ENCODE measurements at places on chromosomes 7 and 10.

GRCh38 chr7:12158334-12159060, 52.6 kb upstream of the TMEM106B start:
- DNase-seq, result no peak

DNA sequence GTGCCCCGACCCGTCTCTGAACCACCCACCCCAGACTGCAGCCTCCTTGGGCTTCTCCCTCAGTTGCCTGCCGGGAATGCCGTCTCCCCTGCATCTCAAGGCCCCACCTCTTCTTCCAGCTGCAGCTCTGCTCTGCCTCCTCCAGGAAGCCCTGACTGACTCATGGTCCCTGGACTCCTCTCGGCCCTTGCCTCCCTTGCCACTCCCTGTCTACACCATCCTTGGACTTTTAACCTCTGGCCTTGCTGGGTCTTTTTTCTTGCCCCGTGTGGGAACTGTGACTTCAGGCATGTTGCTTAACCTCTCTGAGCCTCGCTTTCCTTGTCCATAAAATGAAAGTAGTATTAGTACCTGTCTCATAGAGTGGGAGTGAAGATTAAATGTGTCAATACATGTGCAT, 56.3 kb downstream of the C10orf105 start:
- DNase-seq, result no peak

- no peak for DNase-seq
Measured at GRCh38 chr7:104873401-104873800, 140.6 kb upstream of the KMT2E start.

GRCh38 chr10:48541144-48541795, 63.6 kb downstream of the ARHGAP22 start:
- no peak for DNase-seq

GRCh38 chr10:100006243-100006886, 3.4 kb downstream of the DNMBP start:
- no peak for DNase-seq

DNA sequence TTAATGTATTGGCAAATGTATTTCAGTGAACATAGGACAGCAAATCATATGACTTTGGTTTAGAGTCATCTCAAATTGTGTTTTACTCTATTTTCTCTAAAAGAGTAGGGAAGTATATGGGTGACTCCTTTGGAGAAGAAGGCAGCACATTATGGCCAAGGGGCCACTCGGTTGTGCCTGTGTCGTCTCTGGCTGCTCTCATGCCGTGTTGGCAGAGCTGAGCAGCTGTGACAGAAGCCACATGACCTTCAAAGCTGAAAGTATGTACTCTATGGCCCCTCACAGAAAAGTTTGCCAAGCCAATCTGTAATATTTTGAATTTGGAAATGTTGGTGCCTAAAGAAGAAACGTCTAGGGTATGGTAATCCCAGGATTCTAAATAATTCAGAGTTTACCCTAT, 47.5 kb downstream of the TASOR2 start:
- no peak for DNase-seq

Measured in NCI-H1048 (cell line).